NCI-H69 (cell line): ENCODE measurements at places on chromosomes 4 and X.

DNA sequence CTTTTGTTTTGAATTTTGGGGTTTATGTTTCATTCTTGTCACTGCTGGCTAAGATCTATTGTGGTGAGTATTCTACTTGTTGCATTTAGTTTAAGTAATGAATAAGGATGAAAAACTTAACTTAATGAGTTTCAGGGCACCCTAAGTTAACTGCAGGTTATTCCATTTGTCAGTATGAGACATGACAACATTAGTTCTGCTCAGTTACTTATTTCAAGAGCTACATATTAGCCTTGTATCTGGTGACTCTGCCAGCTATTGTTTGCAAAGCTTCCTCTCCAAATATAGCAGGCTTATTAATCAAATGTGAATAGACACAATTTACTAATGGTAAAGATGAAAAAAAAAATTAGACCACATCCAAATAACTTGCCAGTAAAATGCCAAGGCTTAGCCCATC lies 567.1 kb downstream of the IL15 start:
- no peak for DNase-seq

DNA sequence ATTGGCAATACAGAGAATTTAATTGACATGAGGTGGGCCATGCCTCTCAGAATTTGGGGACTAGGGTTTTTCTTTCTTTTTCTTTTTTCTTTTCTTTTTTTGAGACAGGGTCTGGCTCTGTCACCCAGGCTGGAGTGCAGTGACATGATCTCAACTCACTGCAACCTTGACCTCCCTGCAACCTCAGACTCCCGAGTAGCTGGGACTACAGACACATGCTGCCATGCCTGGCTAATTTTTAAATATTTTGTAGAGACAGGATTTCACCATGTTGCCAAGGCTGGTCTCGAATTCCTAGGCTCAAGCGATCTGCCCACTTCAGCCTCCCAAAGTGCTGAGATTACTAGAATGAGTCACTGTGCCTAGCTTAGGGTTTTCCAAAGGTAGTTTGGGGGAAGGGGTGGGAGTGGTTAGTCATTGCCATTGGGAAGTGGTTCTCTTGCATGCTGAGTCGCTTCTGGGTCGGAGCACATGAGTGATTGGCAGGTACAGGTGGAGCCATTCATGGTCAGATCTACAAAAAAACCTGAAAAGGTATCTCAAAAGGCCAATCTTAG lies 54.5 kb downstream of the MID2 start:
- DNase-seq, result no peak

GRCh38 chrX:104749951-104750610 lies 184.1 kb downstream of the IL1RAPL2 start:
- no peak for DNase-seq

DNA sequence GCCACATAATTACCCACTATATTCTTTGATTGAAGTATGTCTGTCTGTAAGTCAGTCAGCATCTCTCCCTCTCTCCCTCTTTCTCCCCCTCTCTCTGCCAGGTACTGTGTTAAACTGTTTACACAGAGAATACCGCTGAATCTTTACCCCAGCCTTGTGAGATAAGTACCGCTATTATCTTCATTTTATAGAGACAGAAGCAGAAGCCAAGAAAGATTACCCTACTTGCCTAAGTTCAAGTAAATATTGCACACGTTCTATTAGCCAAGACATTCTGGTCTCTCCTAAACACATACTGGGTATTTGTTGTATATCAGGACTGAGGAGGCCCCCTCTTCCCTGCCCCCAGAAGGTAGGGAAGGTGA lies 695 bp upstream of the GPR101 start:
- DNase-seq, result peak; percentile 23

- DNase-seq, result no peak
These were observed 72.4 kb upstream of the UCP1 start for GRCh38 chr4:140641105-140641555.

GRCh38 chr4:71441186-71442169 lies 102.7 kb downstream of the SLC4A4 start:
- no peak for DNase-seq
